ENCODE measurements at places on chromosomes 5 and 9.

GRCh38 chr5:91730026-91730425, 346.9 kb upstream of the ARRDC3 start:
- no peak for DNase-seq

DNA sequence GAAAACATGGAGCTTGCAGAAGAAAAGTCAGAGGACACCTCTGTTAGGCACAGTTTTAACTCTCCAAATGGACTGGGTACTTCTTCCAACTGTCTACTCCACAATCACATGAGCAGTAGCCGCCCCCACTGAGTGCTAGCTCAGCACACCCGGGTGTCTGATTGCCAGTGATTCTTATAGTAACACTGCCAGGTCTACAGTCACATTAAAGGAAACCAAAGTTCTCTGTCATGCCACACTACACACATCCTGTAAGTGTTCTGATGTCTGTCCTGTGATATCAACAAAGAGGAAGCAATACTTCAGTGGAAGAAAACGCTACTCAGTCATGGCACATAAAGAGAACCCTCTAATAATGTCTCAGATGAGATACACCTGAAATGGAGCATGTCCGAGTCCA, at the start of gene HAVCR2:
Gene HAVCR2, minus strand, starts transcription at position 69 of the 400 bp plus-strand sequence. Its CDS starts 61 bp downstream, at position 8.
- peak; percentile 69 for DNase-seq

DNA sequence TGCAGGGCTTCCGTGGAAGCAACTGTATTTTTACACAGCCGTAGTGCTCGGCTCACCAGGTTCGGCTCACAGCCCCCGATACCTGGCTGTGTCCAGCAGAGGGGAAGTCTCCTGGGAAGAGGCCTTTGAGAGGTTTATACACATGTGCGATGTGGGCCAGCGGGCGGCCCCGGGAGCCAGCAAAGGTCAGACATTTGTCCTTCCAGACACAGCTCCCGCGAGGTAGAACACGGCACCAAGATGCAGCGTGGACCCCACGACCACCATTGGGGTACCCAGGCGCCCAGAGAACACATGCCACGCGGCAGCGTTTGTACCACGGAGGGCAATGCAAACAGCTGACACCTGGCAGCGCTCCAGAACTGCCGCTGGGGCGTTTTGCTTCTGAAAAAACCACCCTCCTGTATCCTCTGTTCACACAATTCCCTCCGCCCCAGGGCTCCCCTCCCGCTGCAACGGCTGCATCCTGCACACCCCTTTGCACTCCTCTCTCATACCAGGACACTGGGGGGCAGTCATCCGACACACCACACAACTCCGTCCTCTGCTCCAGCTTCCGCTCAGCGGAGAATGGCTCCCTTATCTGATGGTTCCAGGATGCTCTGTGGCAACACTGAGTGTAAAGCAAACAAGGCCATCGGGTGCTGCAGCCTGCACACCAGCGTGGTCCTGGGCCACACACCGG, 235.3 kb downstream of the SYK start:
- DNase-seq, result peak; percentile 35

DNA sequence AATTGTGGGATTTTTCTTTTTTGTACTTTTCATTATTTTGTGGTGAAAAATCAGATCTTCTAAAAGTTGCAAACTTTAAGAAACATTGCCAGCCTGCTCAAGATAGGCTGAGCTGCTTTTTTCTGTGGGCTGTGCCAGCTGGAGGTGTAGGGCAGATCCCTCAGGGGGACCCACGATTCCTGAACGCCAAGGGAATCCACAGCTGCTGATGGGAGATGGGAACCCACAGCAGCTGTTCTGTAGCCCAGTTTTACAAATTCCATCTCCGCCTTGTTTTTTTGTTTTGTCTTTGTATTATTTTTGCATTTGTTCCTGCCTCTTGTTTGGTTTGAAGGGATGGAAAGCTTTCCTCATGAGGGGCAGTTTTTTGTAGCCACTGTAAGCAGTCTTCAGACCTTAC, 91.0 kb downstream of the WWC1 start:
- DNase-seq, result no peak

GRCh38 chr5:139767960-139768359, 27.6 kb upstream of the PSD2 start:
- DNase-seq, result no peak

- no peak for DNase-seq
Observed at GRCh38 chr5:122110987-122111386, 18.4 kb upstream of the ZNF474 start.

DNA sequence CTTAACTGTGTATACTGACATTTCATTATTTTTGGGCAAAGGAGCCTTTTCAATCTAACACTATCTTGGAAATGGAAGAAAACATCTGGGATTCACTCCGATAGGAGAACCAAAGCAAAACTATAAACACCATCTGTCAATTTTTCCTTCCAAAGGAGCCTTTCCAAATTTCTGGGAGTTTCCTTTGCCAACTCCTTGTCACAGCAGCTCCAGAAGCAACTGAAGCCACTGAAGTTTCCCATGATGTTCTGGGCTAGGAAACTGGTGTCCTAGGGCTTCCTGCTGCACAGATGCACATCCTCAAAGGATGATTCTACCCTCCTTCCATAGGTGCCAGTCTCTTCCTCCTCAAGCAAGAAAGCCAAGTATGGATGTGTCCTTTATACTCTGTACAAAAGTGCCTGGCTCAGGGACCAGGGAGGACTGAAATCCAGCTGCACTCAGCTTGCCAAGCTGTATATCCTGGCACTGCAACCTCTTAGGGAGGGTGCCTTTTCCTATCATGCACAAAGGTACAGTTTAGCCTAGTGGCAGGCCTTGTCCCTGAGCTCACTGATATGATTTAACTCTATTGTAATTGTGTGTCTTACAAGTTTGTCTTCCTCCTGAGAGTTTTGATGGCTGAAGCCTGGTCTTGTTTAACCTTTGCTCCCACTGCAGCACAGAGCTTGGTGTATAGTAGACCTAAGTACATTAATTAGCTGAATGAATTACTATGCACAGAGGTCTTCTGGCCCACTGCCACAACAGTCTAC, 8.4 kb upstream of the UBAP1 start:
- no peak for DNase-seq

GRCh38 chr9:104300124-104300523, 203.9 kb upstream of the OR13F1 start:
- no peak for DNase-seq

GRCh38 chr9:7729371-7730163, 70.0 kb downstream of the DMAC1 start:
- DNase-seq, result no peak

GRCh38 chr5:110917161-110917875, 154.2 kb upstream of the TSLP start:
- DNase-seq, result no peak

DNA sequence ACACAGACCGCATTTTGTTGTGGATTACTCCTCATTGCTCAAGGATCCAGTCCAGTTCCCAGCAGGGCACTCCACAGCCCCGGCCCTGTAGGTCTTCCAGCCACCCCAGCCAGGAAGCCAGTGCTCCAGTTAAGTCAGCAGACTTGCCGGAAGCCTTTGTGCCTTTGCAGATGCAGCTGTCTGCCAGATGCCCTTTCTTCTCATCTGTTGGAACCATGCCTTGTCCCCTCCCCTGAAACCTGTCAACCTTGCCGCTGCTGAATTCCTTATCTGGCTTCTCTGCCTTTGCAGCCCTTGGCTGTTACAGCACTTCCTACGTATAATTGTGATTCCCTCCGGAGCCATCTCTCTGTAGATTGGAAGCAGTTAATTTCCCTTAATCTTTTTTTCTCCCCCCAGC, 28.4 kb downstream of the PSAT1 start:
- DNase-seq, result no peak

- DNase-seq, result no peak
Observed at GRCh38 chr5:154782812-154783592, 27.8 kb downstream of the LARP1 start.

DNA sequence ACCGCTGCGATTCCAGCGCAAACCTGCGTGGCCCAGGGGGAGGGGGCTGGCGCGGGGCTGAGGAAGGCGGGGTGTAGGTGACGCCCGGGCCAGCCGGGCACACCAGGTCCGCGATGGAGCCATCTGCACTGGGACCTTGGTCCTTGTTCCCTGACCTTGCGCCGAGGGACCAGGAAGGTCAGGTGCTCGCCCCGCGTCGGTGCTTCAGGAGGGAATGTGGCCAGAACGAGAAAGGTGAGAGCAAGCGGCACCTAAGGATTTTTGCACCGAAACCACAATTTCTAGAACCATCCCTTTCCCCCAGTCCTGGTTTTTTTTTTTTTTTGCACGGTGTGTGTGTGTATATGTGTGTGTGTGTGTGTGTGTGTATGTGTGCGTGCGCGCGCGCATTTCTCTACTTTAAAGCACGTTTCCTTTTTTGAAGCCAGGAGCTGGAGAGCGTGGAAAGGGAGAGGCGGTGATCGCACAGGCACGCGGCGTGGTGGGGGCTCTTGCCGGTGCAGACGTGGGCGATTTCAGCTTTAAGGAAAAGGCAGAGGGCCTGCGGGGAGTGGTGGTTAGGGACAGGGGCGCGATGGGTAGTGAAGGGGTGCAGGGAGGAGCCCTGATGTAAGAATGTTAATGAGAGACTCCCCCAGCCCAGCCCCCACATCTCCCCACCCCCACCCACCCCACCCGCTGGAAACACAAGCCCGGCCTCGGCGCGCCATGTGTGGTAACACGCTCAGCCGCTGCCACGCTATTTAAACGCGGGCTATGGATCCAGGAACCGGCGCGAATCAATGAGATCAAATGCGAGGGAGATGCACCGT, at the start of gene NPR3:
Gene NPR3, plus strand, starts transcription at position 772 of the 812 bp plus-strand sequence. CDS start 456 bp downstream, outside the sequence.
- peak; percentile 20 for DNase-seq

- no peak for DNase-seq
Observed at GRCh38 chr5:74433896-74434829, 206.4 kb downstream of the ENC1 start.

- peak; percentile 34 for DNase-seq
Observed at GRCh38 chr5:139251281-139251687, 42.3 kb upstream of the MATR3 start.

DNA sequence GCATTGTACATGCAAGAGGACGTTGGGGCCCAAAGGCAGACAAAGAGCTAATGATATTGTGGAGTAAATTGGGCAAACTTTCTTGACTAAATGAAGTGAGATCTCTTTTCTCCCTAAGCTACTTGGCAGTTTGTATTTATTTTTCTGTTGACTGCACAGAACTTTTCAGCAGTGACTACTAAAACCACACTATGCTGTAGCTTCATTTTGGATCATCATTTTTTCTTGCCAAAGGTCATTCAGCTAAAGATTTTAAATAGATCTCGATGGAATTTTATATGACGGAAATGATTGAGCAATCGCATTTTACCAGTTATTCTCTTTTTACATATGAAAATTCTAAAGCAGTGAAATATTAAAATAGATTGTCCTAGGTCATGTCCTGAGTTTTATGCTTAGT, 286.1 kb upstream of the ACTBL2 start:
- DNase-seq, result no peak

DNA sequence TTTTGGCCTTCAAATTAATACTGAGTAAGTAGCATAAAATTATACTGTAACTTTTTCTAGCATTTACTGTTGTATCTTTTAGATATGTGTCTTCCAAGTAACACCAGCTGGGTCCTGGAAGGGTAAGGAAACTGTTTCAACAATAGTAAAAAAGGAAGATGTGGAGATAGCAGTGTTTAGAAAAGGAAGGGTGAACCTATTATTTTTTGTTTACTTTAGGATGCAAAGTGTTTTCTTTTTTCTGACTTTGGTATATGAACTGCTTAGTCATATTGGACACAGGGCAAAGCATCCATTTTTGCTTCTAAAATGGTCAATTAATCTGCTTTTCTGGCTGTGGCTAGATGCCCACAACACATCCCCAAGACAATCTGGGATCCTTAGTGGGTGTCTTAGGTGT, 5.3 kb downstream of the PKD2L2 start:
- no peak for DNase-seq

DNA sequence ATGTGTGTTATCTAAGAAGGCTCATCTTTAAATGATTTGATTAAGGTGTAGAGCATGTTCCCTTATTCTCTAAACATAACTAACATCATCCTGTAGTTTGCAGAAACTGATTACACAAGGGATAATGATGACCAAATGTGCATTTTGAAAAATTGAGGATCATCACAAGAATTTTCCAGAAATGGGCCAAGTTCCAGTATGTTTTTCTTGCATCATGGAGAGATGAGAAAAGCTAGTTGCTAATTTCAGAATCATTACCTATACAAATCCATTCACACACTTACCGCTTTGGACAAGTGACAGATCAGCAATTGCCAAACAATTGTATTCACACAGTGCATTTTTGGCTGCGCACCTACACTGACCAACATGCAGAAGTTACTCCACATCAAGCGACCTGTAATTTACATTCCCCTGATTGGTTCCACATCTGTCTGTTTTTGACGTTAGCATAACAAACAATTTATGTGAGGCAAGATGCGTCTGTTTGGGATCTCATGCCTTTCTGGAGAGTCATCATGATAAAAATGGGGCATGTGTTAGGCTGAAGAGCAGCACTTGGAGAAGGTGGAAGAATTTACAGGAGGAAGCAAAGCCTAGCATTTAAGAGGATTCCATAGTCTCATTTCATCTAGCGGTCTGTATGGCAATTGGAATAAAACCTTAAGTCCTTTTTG, 2.8 kb upstream of the BNC2 start:
- no peak for DNase-seq

Measured in GM06990 (cell line).